ENCODE measurements at places on chromosomes 7 and 10. TPM values are rescaled to one million over a fixed set of nuclear protein-coding genes. Genes with fewer than 3 reads are reported as not detected.

- DNase-seq: no peak
Observed at GRCh38 chr10:110972231-110973134, 53.1 kb downstream of the SHOC2 start.

DNA sequence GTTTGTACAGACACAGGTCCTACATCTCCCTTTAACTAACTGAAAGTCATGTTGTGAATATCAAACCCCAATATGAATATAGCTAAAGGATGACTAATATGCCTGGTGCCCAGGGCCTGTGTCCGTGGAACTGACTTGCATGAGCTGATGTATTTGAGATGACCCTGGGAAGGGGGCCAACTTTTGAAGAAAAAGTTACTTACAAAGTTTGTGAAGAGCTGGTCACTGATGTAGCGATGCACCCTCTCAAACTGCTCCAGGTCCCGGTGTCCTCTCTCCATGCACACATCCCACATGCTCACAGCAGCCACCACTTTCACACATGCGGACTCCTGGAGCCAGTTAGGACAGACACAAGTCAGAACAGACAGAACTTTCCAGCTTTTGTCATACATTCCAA is 106.2 kb downstream of the ABCC2 start:
- peak; percentile 75 for DNase-seq

- peak; percentile 78 for DNase-seq
Observed at GRCh38 chr10:49115015-49115795, at the start of gene VSTM4. TSS of gene VSTM4 (minus strand) at chr10:49115522. CDS start at chr10:49115485, 37 bp downstream.

DNA sequence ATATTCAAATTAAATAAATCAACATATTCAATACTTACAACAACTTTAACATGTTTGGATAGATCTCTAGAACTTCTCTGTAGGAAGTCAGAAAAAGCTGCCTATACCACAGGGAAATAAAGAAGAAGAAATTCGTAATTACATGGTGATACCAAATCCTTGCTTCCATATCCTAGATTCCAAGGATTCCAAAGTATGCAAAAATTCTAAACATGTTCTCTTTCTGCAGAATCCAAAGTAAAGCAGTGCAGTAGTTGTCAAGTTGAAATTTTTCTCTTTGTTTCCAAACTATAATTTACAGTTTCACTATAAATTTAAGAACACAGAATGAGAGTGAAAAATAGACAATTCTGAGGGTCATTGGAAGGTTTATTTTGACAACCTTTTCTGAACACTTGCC is 233.7 kb upstream of the PTN start:
- no peak for DNase-seq

The HELLS gene
- 32.3 TPM for total RNA-seq

The FAM25C gene
- not detected for total RNA-seq
